ENCODE measurements at places on chromosomes 5 and 9. TPM values are rescaled to one million over a fixed set of nuclear protein-coding genes. Genes with fewer than 3 reads are reported as not detected.

Gene OR1L1
- not detected for total RNA-seq

Gene AGPAT2
- total RNA-seq, result 38.5 TPM

Gene CATSPER3
- total RNA-seq, result not detected

Gene C8G
- not detected for total RNA-seq

- peak; percentile 69 for DNase-seq
Observed at GRCh38 chr9:134168757-134169550, 4.6 kb upstream of the RNU6ATAC start.

DNA sequence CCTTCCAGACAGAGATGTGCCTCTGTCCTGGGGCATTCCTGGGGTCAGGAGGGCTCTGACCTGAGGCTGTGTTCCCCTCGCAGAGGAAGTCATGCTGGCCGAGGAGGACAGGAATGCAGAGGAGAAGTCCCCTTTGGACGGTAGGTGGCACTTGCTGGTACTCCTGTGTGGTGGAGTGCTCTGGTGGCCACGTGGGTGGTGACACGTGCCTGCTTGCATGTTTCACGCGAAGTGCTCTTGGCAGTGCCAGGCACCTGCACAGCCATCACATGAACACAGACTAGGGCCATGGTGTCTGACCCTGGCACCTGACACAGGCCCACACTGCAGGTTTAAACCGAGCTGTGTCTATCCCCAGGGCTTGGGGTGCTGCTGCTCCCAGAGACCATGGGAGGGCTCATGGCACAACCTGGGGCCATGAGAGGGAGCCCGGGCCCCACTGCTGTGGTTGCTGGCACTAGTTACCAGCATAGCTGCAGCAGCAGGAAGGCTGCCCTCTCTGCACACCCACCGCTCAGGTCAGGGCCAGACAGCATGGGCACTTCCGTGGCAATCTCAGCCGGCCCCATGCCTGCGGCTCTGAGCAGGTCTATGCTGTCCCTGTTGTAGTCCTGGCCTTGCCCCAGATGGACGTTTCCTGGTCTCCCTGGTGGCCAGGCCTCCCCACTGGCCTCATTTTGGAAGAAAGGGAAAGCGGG lies 79.3 kb downstream of the CACNA1B start:
- DNase-seq, result no peak

DNA sequence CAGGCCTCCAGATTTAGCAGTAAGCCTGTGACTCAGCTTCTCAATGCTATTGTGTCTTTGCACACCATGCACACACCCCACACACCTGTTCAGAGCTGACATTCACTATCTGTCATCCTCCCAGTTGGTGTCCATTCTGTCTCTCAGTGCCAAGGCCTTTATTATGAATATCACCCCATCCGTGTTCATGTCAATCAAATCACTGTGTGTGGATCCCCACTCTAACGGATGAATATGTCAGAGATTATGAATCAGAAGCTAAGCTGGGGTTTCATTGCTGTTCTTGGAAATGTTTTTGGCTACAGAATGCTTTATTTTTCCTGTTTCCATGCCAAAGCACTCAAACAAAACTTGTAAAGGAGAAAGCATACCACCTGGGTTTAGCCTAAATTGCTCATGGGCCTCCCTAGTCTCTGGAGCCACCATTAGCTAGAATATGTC lies 9.4 kb upstream of the MAMDC2 start:
- DNase-seq, result no peak

DNA sequence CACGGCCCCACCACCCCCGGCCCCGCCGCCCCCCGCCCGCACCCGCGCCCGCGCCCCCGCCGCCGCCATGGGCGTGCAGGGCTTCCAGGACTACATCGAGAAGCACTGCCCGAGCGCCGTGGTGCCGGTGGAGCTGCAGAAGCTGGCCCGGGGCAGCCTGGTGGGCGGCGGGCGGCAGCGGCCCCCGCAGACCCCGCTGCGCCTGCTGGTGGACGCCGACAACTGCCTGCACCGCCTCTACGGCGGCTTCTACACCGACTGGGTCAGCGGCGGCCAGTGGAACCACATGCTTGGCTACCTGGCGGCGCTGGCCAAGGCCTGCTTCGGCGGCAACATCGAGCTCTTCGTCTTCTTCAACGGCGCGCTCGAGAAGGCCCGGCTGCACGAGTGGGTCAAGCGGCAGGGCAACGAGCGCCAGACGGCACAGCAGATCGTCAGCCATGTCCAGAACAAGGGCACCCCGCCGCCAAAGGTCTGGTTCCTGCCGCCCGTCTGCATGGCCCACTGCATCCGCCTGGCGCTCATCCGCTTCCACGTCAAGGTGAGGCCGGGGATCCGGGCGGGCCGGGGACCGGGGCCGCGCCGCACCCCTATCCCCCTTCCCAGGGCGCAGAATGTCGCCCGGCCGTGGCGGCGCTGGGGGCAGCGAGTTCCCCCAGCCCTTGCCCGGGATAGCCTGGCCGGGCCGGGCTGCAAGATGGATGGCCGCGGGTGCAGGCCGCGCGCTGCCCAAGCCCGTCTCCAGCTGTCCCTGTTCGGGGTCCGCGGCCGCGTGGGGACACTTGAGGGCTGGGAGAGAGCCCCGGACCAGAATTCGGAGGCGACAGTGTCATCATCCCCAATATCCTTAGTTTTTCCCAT lies 594 bp downstream of the FAM120A start:
- DNase-seq, result peak; percentile 82

- DNase-seq, result no peak
Observed at GRCh38 chr9:19320495-19320894, 59.5 kb downstream of the RPS6 start.

GRCh38 chr9:95726756-95727155 lies 148.7 kb upstream of the ERCC6L2 start:
- peak; percentile 78 for DNase-seq

- DNase-seq, result no peak
Observed at GRCh38 chr9:121545150-121545874, 45.7 kb upstream of the GGTA1 start.

DNA sequence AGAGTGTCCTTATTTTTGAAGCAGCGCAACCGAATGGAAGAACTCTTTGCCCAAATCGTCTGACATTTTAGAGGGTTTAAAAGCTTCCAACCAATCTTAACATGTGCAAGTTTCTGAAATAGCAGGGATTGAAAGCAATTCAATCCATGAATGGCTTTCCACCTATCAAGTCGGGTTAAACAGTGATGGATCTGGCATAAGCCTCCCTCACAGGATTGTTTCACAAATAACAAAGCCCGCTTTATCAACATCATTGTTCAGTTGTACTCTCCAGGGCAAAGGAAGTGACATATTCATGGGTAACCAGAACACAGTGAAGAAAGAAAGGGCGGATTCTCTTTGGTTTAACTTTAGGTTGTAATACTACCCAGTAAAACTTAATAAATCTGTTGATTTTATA lies 497.3 kb downstream of the MTRR start:
- DNase-seq, result no peak

GRCh38 chr5:123099514-123100151 lies 10.6 kb downstream of the PRDM6 start:
- no peak for DNase-seq
